ENCODE measurements at places on chromosomes 3 and 15.
A peak's percentile ranks its signal among the peaks of the same experiment; 100 is the strongest.

- DNase-seq, result no peak
Observed at GRCh38 chr3:131371688-131372066, 9.9 kb upstream of the NUDT16 start.

DNA sequence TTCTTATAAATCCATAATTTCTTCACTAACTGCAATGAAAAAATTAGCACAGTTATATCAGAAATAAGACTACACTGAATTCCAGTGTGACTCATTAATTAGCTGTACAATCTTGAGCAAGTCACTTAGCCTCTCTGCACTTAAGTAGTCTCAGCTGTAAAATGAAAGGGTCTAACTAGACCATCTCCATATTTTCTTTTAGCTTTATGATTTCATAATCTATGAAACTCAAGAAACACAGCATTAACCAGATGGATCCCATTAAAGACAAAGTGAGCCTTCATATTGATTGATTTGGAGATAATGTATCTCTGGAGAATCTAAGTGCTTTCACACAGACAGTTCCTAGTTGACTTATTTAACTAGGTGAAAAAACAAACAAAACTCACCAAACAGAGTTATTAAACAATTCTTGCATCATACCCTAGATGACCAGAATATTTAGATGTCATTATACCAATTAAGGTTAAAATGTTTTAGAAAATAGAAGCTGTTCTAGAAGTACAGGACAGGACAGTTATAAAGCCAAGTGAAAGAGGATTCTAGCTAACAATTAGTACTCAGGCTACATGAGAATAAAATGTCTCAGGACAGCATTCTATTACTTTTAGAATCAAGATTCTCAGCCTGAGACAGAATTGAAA is 11.2 kb downstream of the CSNK1G1 start:
- no peak for DNase-seq

DNA sequence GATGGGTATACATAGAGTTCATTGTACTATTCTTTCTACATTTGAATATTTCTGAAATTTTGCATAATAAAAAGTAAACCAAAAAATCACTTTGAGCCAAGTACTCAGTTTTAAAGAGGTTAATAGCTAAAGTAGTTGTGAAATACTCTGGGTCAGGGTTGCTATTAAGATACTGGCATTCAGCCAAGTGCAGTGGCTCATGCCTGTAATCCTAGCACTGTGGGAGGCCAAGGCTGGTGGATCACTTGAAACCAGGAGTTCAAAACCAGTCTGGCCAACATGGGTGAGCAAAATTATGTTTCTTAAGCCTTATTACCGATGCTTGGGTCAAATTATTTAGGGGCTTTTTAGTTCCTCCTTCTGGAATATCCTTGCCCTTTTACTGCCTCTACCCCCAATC is 122.0 kb upstream of the MELTF start:
- DNase-seq, result peak; percentile 63

DNA sequence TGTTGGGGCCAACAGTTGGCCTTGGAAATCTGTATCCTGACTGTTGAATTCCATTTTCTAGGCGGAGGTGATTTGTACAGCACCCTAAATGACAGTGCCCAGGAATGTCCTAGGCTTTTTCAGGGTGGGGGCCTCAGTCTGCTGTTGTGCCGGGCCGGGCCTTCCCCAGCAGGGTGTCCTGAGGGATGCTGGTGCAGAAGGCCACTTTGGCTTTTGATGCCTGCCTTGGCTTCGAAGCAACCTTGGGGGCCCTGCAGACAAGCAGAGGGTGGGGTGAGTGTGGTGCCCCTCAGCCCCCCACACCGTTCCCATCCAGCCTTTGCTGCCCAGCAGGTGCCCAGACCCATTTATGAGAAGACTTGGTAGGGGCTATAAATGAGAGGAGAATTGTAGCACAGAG is 33.0 kb downstream of the SYNM start:
- DNase-seq, result no peak

DNA sequence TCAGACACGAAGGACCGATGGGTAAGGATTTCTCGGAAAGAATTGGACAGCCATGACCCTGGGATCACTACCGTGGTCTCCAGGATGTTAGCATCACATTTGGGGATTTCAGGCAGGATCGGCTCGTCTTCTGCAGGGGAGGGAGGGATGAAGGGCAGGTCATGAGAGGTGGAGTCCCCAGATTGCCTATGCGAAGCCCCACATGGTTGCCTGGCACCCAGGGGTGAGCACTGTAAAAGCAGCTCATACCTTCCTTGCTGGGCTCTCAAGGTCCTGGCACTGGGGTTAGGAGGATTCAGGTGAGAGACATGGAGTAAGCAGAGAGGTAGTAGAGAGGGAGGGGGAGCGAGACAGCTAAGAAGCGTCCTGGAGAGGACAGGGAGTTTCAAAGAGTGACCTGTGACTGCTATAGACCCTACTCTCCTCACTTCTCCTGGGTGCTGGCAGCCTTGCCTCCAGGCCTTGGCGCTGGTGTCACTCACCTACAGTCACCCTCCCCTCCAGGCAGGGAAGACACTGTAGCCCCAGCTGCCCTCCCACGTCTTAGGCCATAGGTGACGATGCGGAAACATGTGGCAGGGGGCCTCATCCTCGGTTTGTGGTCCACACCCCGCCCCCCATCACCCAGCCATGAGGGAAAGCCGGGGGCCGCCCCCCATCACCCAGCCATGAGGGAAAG is 15.0 kb upstream of the EHD4 start:
- DNase-seq, result no peak

DNA sequence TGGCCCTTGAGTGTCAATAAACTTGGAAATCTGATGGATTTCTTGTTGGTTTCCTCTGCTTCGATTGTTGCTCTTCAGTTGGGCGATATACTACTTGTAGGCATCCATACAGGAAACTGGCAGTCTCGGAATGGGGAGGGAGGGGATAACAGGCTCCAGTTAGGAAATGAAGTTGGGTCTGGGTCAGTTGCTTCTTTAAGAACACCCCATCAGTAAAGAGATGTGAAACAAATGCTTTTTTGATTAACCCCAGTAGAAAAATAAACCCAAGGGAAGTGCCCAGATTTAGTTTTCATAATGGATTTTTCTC is 681 bp downstream of the CHMP2B start:
- DNase-seq, result no peak

- peak; percentile 86 for DNase-seq
Observed at GRCh38 chr15:96264801-96265515, 65.5 kb upstream of the NR2F2 start.

Measured in kidney tubule cell (primary cell).